Left ventricle myocardium superior (tissue), 1 donor: ENCODE measurements at places on chromosomes 13 and 19. TPM values are rescaled to one million over a fixed set of nuclear protein-coding genes. Genes with fewer than 3 reads are reported as not detected.

GRCh38 chr13:45592758-45593157 lies 22.8 kb downstream of the ERICH6B start:
- DNase-seq: no peak

GRCh38 chr19:32053376-32053775 lies 292.0 kb upstream of the ZNF507 start:
- no peak for DNase-seq

- no peak for DNase-seq
These were observed 42.9 kb upstream of the RAP2A start for GRCh38 chr13:97390941-97391600.

GRCh38 chr13:48266701-48267639 lies 34.0 kb downstream of the ITM2B start:
- DNase-seq: no peak

DNA sequence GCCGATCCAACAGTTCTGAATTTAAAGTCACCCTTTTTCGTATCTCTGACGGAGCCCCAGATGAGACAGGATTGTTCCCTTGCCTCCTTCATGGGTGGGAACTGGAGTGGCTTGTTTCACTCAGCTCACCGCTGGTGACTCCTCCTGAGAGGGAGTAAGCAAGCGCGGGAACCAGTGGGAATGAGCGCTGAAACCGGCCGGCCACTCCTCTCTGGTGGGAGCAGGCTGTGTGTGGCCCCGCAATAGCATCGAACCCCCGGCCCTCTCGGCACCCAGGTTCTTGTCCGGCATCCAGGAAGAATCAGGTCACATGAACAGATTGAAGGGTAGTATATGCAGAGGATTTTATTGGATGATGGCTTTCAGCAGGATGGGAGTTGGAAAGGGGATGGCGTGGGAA lies 1211.6 kb upstream of the PCDH20 start:
- DNase-seq: no peak

- DNase-seq: peak; percentile 67
These were observed 32.8 kb downstream of the ATP12A start for GRCh38 chr13:24713022-24713421.

DNA sequence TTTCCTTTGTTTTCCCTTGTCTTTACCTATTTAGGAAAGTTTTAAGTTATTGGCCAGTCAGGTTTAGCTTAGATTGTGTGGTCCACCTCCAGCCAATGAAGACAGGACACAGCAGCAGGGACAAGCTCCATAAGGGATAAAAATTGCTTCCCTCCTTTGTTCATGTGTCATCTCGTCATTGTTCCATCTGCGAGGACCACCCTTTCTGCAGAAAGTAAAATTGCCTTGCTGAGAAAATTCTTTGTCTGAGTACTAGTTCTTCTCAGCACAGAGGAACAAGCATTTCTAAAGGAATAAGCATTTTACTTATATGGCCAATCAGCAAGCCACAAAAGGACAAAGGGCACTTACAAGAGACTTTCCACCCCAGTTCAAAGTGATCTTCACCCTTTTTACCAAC lies 11.4 kb downstream of the ZNF560 start:
- no peak for DNase-seq

DNA sequence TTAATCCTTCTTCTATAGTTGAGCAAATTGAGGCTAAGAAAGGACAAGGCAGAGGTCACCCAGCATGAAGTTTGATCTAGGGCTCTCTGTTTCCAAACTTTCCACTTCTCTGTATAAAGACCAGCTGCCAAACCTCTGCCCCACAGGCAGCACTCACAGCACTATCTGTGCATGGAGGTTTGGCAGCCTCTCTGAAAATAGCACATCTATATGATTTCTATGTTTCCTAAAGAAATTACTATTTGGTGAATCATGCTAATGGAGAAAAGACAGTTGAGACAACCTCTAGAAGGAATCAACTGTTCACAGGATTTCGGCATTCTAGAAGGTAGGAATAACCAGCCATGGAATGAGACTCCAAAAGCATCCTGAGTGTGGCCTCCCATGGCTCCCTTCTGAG lies 554.5 kb downstream of the IRS2 start:
- no peak for DNase-seq

DNA sequence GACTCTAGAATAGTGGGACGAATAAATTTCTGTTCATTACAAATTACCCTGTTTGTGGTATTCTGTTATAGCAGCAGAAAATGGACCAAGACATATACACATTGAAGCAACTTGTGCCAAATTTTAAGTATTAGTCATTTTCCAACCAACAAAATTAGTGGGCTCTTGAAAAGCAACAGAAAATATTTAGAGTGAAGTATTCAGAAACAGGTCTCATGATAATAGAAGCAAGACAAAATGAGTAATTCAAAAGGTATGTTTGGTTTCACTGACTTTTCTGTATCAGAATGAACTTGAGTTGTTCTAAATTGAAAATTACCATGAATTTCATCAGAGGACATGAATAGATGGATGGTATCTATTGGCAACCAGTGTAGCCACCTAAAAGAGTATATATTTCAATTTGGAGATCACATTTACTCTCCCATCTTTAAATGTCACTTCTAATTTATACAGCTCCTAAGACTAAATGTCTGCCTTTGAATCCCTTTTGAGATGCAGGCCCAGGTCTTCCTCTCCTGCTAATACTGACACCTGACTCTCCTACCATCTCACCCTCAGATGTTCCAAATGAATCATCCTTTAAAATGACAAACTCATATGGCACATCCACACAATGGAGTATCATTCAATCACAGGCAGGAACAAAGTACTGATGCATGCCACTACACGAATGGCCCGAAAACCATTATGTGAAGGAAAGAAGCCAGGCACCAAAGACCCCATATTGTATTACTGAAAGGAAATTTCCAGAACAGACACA lies 40.7 kb upstream of the DOCK9 start:
- no peak for DNase-seq

GRCh38 chr19:17376935-17377600 lies at the start of gene PLVAP:
PLVAP (minus strand) TSS chr19:17377342; CDS start chr19:17377288, 54 bp downstream.
- peak; percentile 39 for DNase-seq

- no peak for DNase-seq
These were observed 143.3 kb downstream of the DCLK1 start for GRCh38 chr13:35987572-35988513.

GRCh38 chr19:1512671-1513498 lies at the start of gene ADAMTSL5:
ADAMTSL5 (minus strand) TSS chr19:1513019; CDS start chr19:1510943, 2,076 bp downstream.
- DNase-seq: peak; percentile 86

DNA sequence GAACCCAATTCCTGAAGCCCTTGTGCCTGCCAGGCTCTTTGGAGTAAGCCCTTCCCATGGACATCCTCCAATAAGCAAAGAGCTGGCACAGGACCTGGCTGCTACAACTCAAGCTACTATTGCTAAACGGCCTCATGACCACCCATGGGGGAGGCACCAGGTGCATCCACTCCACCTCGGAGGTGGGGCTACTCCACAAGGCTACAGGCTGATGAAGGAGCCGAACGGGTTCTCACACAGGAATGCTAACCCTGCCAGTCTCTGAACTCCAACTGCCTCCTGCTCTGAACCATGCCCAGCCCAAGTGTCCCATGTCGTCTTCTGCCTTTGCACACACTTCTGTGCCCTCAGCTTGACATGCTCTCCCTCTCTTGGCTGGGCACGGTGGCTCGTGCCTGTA lies 10.0 kb downstream of the SYMPK start:
- no peak for DNase-seq

GRCh38 chr13:82772816-82773215 lies 1109.5 kb downstream of the SLITRK1 start:
- no peak for DNase-seq

DNA sequence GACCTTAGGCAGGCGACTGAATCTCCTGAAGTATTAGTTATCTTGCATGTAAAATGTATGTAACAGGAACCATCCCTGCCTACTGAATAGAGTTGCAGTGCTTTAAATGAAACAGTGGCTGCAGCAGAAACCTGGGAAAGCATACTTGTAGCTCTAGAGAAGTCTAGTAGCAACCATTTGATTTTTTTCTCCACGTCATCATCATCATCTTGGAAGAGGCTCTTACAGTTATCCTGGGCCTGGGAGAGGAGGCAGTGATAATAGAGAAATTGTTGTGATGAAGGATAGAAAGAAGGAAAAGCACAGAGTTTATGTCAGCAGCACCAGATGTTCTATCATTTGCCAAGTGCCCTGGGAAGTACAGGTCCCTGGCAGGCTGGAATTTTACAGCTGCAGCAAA lies 377.6 kb downstream of the ITGBL1 start:
- DNase-seq: no peak

GRCh38 chr13:24075137-24075975 lies 85.2 kb upstream of the SPATA13 start:
- no peak for DNase-seq

DNA sequence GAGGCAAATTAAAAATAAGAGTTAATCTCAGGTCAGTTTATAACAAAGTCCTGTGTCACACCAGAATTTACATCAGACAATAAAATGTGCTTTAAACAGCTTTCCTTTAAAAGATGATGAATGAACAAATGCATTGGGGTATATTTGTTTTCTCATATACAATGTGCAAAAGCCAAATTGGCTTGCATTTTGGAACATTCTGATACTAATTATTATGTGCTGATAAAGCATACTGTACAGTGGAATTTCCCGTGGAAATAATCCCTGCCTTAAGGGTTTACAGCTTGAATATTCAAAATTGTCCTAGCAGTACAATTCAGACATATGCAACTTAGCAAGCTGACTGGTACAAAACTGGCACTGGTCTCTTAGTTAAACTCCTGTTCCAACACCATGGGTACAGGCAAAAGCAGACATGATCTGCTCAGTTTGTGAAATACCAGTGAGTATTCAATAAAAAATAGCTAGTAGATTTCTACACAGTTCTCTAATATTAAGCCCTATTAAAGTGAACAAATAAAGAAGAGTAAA lies 373.4 kb downstream of the SLITRK1 start:
- no peak for DNase-seq

DNA sequence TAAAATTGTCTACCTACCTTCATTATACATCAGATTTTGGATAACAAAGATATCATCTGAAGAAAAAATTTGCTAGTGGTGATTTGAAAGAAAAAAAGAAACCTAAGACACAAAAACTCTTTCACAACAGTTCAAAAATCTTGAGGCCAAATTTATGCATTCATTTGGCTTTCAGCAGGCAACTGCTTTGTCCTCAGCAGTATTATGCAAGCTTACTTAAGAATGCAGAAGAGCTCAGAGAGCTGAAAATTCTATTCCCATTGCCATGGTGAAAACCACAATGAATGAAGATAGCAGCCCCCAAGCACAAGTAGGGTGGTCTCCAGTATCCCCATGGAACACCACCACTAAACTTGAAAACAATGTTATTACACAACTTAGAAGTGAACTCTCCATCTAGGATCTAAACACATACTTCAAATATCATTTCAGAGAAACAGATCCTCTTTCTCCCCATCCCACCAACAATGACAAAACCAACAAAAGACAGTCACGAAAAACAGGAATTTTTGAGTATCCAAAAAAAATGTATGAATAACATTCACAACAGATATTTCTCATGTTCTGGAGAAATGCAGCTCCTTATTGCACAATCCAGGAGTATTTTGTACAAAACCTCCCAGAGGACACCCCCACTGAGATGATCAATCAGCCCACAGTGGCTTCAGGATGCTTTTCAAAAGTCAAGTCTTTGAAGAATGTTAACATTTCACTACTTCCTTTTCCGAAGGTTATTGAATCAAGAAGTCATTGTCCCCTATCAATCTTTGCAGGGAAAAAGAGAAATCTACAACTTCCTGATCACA lies 192.7 kb downstream of the LHFPL6 start:
- no peak for DNase-seq

DNA sequence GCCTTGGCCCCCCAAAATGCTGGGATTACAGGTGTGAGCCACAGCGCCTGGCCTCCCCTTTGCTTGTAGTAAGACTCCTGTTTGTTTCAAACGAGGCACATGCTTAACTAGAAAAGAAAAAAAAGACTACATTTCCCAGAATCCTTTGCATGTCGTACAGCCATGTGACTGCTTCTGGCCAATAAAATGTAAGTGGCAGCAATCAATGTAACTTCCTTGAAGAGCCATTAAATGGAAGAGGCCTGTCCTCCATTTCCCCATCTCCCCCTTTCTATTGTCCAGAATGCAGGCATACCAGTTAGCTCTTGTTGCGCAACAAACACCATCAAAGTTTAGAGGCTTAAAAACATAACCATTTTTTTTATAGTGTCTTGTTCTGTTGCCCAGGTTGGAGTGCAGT lies 10.4 kb upstream of the GPR32 start:
- DNase-seq: no peak

DNA sequence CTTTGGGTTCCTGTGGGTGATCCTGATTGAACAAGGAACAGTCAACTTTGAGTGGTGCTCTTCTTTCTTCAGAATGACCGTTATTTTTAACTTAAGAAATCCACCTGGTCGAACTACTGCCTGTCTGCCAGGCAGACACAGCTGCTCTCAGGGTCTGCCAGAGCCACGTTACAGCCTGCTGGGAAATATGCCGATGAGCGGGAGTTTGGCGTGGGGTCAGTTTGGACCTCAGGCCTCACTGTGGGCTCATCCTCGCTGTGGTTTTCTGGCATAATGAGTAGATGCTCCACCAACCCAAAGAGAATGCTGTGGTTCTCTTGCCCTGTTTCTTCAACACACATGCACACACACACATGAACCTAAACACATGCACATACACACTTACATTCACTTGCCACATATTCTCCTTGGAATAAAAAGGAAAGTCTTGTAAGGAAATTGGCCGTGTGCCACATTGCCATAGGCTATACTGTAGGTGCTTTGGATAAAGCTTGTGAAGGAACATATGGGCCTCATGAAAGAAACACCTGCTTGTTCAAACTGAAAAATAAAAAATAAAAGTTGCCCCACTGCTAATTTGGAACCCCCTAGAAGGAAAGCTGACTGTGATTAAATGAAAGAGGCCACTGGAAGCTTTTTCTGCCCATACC lies 598.7 kb upstream of the KLF12 start:
- no peak for DNase-seq

GRCh38 chr19:16075430-16076153 lies 703 bp upstream of the TPM4 start:
- no peak for DNase-seq

- no peak for DNase-seq
These were observed 4.3 kb downstream of the RNF113B start for GRCh38 chr13:98172590-98173422.

Gene PSG7
- total RNA-seq: not detected

Gene MPND
- total RNA-seq: 19.2 TPM

Gene LGALS7B
- not detected for total RNA-seq

Gene UQCRFS1
- 169 TPM for total RNA-seq

Gene HIF3A
- total RNA-seq: 81.4 TPM

Gene IGFL1
- total RNA-seq: not detected

Gene CYP2S1
- 0.87 TPM for total RNA-seq

Gene KLHL1
- total RNA-seq: not detected

Gene ZNF491
- 2.6 TPM for total RNA-seq

Gene ETHE1
- total RNA-seq: 16.2 TPM

Gene ERICH6B
- total RNA-seq: not detected

Gene LAIR1
- 5.9 TPM for total RNA-seq

Gene CEACAM6
- total RNA-seq: not detected

Gene POLR1D
- total RNA-seq: 97.4 TPM

Gene EHD2
- 51.5 TPM for total RNA-seq

Gene ERICH4
- total RNA-seq: not detected

Gene PRR20E
- not detected for total RNA-seq

Gene GFY
- not detected for total RNA-seq
